ENCODE measurements at places on chromosomes 4 and X.

- no peak for DNase-seq
Measured at GRCh38 chr4:180557348-180557747, 1685.9 kb upstream of the TENM3 start.

GRCh38 chrX:43556207-43556606, 99.9 kb upstream of the MAOA start:
- no peak for DNase-seq

- no peak for DNase-seq
Measured at GRCh38 chr4:100314057-100314456, 123.8 kb upstream of the DDIT4L start.

DNA sequence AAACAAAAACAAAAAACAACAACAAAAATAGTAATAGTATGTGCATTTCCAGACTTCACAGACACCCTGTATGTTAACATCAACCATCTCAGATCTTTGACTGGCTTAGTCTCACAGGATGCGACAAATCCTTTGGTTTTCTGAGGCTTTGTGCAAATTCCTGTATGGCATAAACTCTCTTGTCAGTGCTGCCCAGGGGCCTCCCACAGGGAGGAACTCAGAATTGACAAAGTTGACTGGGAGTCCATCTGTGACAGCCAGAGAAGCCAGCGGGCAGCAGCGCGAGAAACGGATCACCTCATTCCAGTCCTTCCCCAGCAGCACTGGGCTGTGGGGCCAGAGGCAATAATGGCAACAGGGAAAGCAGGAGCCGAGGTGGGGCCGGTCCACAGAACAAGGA, 19.1 kb upstream of the DDX3X start:
- no peak for DNase-seq

DNA sequence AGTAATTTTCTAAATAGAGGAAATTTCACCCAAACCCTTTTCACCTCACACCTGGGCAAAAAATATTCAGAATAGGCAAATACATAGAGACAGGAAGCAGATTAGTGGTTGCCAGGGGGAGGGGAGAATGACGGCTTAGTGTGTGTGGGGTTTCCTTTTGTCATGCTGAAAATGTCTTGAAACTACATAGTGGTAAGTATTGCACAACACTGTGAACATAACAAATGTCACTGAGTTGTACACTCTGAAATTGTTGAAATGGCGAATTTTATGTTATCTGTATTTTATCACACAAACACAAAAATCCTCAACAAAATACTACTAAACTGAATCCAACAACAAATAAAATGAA, 60.7 kb upstream of the PLAC1 start:
- no peak for DNase-seq

DNA sequence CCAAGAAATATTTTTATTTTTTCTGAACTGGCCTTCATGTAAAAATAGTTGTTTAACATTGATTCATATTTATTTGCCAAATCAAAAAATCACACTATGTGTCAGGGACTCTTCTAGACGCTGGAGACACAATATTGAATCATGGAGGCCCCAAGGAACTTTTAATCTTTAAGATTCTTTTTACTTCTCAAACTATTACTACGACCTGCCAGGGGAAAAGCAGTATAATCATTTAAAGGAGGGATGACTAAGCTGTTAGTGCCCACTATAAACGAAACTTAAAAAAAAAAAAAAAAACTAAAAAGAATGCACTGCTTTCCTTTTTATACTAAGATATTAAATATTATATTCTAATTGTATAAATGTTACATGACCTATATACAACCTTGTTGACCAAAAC, 84.7 kb downstream of the PPA2 start:
- no peak for DNase-seq

DNA sequence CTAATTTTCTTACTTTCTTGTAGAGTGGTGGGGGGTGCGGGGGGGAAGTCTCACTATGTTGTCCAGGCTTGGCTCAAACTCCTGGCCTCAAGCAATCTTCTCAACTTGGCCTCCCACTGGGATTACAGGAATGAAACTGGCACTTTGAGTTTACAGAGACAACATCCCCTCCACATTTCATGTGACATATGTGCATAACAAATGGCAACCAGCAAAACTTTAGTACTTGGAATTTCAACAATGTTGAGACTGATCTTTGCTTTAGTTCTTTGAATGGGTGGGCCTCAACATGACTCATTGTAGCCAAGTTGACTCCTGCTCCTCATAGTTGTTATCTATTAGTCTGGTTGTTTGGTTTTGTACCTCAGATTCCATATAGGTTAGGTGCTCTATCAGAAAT, 11.4 kb upstream of the FMR1 start:
- DNase-seq, result no peak
